ENCODE measurements at places on chromosomes 5 and 9.

- DNase-seq = no peak
Observed at GRCh38 chr5:166111021-166111420, 2180.4 kb upstream of the WWC1 start.

- no peak for DNase-seq
Observed at GRCh38 chr5:67248703-67249589, 52.3 kb upstream of the CD180 start.

- DNase-seq = no peak
Observed at GRCh38 chr5:134568761-134569695, 43.6 kb downstream of the JADE2 start.

- no peak for DNase-seq
Observed at GRCh38 chr9:105722099-105722498, 27.8 kb downstream of the TMEM38B start.

DNA sequence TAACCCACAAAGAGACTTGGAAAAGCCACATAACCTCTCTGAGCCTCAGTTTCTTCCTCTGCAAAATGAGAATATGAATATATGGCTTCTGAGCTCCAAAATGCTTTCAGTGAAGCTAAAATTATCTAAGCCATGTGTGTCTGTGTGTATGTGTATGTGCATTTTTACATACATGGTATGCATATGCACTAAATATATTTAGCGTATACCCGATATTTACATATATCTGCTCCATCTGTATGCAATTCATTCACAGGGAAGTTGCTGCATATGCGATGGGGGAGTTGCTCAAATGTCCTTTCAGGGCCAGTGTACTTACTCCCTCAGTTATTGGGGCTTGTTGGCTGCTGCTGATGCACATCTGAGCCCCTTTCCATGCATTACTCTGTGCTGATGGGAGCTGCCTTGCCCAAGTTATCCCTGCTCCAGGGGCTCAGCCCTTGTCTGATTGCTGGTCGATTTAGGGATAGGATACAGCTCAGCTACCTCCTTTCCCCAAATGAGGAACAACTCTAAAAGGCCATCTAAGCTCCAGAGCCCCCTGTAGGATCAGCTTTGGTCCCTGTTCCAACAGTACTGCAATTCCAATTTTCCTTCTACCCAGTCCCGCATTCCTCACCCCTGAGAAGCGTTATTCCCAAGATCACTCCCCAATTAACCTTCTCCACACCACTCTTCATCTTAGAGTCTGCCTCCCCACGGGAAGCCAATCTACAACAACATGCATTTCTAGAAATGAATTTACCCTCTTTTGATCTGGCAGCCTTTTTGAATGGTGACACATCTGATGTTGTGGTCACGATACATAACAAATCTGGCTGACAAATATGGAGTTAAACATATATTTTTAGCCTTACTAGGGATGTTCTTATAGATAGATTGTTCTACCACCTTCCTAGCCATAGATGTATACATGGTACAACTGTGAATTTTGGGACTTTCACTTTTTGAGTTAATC, 15.9 kb downstream of the RHOBTB3 start:
- DNase-seq = no peak

GRCh38 chr5:66356011-66356565, 212.0 kb downstream of the SREK1 start:
- no peak for DNase-seq
